ENCODE measurements at places on chromosomes 6 and 20.

DNA sequence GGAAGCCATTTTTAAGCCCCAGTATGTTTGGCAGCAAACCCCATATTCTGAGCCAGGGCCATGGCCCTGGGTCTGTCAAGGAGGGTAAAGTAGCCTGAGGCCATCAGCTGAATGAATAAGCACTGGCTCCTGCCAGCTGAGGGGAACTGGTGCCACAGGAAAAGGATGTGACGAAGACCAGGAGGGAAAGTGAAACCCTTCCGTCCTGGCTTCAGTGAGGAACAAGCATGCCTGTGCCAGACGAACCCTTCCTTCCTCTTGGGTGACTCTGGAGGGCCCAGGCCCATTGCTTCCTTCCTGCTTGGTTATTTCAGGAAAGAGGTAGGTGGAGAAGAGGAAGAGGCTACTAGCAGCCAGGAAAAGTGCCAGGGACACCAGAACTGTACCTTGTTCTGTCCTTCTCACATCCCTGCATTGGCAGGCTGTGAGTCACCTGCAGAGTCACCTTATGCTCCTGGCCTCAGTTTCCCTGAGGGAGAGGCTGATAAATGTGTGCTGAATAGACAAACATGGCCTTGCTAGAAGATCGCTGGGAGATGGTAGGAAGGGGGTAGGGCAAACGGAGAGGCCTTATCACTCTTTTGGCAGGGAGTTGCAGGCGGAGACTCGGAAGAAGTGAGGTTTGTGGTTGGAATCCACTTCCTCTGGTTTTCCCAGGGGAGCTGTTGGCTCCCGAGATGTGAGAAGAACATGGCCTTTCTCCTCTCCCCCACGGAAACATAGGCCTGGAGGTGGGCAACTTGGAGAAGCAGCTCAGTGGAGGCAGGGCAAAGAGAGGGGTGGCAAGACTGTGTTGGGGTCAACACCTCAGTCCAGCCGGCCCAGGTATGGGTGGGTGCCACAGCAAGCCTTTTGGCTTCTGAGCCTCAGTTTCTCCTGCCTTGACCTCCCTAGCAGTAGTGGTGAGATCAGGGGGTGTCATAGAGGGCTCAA is 37.4 kb downstream of the COX4I2 start:
- DNase-seq, result peak; percentile 60

GRCh38 chr6:143337201-143337949 is 113.1 kb downstream of the ADAT2 start:
- no peak for DNase-seq

GRCh38 chr20:16098890-16099639 is 474.2 kb downstream of the KIF16B start:
- DNase-seq, result no peak

DNA sequence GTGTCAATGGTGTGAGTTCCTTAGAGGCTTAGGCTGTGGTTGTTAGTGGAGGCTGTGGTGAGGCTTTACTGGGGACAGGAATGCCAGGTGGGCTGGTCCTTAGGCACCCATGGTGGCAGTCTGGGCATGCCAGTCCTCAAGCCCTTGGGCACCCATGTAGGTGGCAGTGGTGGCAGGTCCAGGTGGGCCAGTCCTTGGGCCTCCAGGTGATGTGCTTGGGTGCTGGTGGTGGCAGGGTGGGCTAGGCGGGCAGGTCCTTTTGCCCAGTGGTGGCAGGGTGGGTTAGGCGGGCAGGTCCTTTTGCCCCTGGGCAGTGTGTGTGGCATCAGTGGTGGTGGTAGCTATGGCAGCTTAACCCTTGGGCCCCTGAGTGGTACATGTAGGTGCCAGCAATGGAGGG is 133.8 kb downstream of the FLRT3 start:
- DNase-seq, result no peak

DNA sequence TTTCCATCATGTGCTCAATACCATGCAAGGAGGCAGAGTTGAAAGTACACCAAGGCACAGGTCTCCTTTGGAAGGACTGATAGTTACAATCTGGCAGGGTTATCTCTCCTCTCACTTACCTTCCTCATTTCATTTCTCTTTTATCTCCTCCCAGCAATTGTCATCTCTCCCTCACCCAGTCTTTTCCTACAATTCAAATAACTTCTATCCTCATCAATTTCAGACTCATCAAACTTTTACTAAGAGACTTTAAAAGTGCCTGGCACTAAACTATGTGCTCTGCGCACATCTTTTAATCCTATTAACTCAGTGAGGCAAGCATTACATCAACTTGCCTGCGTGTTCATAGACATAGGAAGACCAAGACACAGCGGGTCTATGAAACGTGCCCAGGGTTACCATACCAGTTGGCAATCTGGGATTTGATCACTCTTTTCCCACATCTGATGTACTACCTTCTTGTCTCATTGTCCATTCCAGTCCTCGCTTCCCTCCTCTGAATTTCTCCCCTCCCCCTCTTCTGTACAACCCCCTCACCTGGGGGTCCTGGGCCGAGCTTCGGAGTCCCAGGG is 1.2 kb downstream of the VARS1 start:
- DNase-seq, result peak; percentile 30

DNA sequence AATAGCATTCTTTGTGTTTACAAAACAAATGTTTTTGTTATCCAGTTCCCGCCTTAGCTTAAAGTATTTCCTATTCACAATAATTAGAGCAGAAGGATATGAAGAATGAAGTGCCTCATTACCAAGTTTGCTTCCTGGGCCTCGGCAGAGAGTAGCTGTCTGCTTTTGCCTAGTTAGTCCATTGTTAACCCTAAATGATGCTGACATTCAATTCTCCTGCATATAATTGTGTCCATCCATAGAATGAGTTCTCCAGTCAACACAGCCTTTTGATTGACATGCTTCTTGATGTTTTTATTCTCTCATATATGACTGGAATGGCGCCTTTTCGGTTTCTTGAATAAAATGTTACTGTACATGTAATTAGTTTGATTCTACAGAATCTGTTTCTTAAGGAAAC is 100.9 kb downstream of the MYB start:
- DNase-seq, result no peak

- DNase-seq, result no peak
Measured at GRCh38 chr20:38222923-38223742, 37.4 kb downstream of the KIAA1755 start.

DNA sequence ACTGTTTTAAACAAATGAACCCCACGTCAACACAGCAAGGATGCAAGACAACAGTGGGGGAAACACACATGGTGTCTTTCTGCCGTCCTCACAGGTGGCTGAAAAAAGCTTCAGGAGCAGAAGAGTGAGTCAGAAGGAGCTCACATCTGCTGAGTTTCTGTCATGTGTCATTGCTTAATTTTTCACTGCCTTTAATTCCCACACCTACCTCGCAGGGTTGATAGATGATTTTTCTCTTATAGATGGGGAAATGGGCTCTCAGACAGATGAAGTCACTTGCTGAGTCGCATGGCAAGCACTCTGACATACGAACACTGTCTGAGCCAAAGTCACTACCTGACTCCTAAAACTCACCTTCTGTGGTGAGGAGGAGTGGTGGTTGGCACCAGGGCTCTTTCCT is 28.3 kb upstream of the CARMIL1 start:
- DNase-seq, result peak; percentile 69

GRCh38 chr20:63310265-63310991 is 17.4 kb downstream of the COL20A1 start:
- no peak for DNase-seq

- DNase-seq, result no peak
Measured at GRCh38 chr6:34075906-34076305, 70.0 kb downstream of the GRM4 start.

DNA sequence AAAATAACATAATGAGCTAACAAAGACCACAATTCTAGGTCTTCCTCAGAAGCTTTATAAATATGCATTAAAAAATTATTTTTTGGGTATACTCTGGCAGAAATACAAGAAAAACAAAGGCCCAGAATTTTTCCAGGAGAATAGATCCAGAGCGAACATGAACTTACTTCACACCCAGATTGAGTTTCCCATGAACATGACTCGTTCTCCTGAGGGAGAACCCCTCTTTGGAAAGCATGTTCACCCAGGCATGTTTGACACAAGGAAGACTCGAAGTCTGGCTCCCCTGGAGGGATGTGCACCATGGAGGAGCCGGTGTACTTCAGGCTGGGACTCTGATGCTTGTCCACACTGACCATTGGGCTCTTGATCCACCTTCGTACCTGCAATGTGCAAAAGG is 56.1 kb downstream of the SGK1 start:
- no peak for DNase-seq

GRCh38 chr6:56911847-56912246 is 43.1 kb upstream of the BEND6 start:
- no peak for DNase-seq

- no peak for DNase-seq
Measured at GRCh38 chr6:123896869-123897268, 93.2 kb downstream of the NKAIN2 start.

DNA sequence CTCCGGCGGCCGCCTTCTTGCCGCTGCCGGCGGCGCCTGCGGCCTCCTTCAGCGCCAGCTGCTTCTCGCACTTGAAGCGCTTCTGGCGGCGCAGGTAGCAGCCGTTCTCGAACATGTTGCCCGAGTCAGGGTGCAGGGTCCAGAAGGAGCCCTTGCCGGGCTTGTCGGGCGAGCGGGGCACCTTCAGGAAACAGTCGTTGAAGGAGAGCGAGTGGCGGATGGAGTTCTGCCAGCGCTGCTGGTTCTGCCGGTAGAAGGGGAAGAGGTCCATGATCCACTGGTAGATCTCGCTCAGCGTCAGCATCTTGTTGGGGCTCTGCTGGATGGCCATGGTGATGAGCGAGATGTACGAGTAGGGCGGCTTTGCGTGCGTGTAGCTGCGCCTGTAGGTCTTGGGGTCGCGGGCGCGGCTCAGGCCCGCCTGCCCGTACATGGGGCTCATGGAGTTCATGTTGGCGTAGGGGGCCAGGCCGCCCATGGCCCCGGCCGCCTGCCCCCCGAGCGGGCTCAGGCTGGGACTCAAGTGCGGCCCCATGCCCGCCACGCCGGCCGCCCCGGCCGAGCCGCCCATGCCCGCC is 1.9 kb downstream of the FOXA2 start:
- no peak for DNase-seq

DNA sequence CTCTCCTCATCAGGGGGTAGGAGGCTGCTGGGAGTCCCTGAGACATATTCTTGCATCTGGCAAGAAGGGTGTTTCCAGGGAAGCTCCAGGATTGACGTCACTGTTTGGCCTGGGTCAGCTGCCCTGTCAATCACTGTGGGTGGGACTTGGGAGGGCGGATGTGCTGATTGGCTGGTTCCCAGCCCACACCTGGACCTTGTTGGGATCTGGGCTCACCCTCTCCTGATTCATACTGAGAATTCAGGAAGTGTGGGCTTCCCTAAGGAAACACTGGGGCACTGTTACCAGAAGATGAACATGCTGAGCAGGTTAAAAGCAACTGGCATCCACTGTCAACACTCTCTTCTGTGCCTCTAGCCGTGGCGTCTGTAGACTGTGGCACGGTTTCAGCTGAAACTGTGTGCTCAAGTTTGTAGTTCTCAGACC is 36.5 kb downstream of the CDH26 start:
- DNase-seq, result no peak

- DNase-seq, result no peak
Measured at GRCh38 chr6:76697585-76697984, 625.1 kb upstream of the IMPG1 start.

GRCh38 chr6:56953597-56954402 is 1.1 kb upstream of the BEND6 start:
- DNase-seq, result peak; percentile 39

DNA sequence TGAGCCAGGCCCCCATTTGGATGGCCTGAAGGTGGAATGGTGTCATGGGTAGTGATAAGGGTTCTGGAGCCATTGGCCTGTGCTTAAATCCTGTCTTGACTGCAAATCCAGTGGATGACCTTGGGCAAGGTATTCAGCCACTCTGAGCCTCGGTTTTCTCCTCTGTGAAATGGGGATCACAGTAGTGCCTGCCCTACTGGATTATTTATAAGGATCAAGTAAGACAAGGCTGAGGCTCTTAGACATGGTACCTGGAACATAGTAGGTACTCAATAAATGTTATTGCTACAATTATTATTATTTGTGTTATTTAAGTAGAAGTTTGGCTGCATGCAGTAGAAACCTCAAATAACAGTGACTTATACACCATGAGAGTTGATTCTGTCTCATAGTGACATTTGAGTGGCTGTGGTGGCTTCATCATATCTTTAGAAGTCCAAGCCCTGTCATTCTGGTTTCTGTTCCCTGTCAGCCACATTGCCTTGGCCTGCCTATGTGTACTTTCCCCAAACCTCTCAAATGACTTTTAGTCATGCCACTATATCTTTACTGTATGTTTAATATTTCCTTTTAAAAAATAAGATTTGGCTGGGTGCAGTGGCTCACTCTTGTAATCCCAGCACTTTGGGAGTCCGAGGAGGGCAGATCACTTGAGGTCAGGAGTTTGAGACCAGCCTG is 37.6 kb upstream of the CHMP4B start:
- DNase-seq, result peak; percentile 77

GRCh38 chr6:19898141-19898740 is 61.1 kb downstream of the ID4 start:
- DNase-seq, result no peak

GRCh38 chr6:160005861-160006540 is 37.1 kb downstream of the IGF2R start:
- DNase-seq, result no peak

DNA sequence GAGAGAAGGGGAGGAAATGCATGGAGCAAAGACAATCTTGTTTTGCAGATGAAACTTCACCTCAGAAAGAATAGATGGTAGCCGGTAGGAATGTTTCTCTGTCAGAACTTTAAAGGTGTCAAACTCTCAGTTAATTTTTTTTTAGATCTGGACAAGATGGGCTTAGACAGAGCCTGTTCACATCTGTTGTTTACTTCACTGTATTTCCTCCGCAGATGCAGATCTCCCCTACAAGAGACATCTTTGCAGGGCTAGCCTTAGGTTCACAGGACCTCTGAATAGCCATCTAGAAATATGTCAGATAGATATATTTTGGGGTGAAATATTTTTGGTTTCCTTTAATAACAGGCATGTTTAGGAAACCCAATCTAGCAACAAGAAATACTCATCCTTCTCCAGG is 12.1 kb upstream of the ZBP1 start:
- no peak for DNase-seq

DNA sequence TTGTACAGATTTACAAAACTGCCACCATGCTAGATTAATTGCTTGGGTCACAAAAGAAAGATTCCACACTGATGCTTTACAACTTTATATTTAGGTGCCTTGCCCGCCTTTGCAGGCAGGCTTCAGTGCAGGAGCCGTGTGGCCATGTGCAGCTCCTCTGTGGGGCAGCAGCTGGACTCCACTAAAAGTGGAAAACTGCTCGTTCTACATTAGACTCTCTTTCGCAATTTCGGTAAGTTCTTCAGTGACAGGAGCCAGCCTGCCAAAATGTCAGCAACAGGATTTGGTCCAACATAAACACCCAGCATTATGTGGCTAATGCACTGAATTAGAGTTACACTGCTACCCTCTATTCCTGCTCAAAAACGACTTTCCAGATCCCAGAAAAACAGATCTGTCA is 174.4 kb upstream of the KCNK16 start:
- DNase-seq, result no peak

DNA sequence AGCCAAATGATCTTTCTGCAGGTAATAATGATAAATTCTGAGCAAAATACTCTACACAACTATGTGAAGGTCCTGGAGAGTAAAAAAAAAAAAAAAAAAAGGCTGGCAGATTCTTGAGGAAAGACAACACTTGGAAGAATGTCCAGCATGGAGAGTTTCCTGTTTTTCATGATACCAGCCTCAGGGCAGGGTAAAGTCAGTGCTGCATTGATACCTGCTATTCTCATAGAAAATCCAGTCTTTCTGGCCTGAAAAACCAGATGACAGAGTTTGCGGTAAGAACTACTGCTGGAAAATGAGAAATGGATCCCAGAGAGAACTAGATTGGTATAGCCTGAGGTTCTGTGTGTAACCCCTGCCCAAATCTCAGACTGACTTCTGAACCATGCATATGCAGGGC is 89.1 kb downstream of the AFG1L start:
- DNase-seq, result no peak
